Stimulated activated CD4-positive, alpha-beta T cell treated with anti-CD3 and anti-CD28 coated beads, TNF-alpha, amount 100 ng/mL, for 48 hours (primary cell): ENCODE measurements at places on chromosomes 4 and X.

DNA sequence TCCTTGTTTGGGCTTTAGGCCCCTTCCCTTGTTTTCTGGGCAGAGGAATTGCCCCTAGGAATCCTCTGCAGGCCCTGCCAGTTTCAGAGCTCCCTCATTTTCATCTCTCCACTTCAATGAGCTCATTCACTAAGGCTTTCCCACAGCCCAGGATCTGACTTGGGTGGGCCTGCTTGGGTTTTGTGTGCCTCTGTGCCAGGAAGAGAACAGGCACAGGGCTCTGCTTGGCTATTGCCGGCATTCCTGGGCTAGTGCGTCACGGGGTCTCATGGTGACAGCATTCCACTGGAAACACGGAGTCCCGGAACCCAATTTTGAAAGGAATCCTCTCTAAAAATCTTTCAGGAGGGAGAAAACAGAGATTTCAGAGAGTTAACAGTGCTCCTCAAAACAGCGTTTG is 150.5 kb downstream of the VCX3A start:
- DNase-seq, result no peak

DNA sequence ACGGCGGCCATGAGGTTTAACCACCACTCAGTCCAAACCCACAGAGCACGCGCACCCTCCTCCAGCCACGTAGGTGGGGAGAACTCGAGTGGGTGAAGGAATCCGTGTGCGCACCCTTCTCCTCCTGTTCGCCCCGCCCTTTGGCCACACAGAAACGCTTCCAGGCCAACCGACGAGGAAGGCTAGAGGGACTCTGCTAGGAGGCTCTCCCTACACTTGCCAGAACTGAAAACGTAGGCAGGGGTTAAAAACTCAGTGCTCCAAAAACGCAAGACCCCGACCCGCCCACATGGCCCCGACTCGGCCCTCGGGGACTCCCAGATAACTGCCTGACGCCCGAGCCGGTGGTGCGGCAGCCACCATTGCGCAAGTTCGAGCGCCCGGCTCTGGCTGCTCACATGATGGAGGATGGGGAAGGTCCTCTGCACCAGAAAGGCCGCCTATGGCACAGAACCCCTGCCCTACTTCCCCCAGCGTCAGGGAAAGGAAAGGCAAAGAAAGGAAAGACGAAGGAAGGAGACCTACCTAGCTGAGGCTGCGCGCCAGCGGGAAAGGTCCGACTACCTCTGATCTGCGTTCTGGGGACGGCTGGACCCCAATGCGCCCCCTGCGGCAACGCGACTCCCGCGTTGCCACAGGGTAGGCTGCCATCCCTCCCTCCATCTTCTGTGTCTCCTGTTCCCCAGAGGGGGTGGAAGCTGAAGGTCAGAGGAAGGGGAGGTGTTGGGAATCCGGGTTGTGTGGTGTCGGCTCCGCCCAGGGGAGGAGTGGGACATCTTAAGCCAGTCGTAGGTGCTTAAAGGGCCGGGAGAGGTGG is 201.9 kb upstream of the AGTR2 start:
- no peak for DNase-seq

- no peak for DNase-seq
Observed at GRCh38 chr4:1882850-1883271, 11.7 kb downstream of the NSD2 start.

GRCh38 chr4:96598465-96598864 is 758.6 kb downstream of the PDHA2 start:
- no peak for DNase-seq

DNA sequence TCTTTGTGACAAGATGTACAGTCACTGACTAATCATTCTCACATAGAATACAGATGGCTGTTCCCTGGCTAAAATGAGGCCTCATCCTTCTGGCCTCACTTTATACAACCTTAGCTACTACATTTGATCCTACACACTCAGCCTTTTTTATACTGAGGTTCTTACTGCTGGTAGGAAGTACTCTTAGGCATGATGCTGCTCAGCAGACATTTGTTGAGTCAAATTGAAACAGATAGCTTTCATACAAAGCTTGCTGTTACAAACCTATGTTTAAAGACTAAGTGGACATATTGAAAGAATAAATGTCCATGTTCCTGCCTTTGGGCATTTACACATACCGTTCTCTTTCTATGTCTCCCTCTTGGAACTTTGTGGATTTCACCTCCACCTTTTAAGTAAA is 154.9 kb downstream of the NPFFR2 start:
- no peak for DNase-seq

GRCh38 chr4:13599159-13599558 is 28.4 kb downstream of the BOD1L1 start:
- no peak for DNase-seq
